DMS 273 treated with DMSO at 0.1 percent for 48 hours (cell line): ENCODE measurements at places on chromosomes 1 and 21.

DNA sequence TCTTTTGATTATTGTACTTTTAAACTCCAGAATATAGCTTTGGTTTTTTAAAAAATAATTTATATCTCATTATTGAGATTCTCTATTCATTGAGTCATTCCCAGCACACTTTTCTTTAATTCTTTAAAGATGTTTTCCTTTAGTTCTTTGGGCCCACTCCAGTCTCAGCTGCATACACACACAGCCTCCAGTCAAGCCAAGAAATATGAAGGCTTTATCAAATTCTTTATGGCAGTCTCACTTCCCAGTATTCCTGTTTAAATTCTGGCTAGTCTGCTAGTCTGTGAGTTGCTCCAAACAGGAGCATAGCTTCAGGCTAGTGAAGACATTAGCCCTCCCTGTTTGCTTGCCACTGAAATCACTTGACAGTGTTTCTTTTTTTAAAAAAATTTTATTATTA lies 61.2 kb downstream of the CRP start:
- DNase-seq: no peak

GRCh38 chr1:168419736-168420135 lies 124.1 kb downstream of the XCL2 start:
- no peak for DNase-seq

DNA sequence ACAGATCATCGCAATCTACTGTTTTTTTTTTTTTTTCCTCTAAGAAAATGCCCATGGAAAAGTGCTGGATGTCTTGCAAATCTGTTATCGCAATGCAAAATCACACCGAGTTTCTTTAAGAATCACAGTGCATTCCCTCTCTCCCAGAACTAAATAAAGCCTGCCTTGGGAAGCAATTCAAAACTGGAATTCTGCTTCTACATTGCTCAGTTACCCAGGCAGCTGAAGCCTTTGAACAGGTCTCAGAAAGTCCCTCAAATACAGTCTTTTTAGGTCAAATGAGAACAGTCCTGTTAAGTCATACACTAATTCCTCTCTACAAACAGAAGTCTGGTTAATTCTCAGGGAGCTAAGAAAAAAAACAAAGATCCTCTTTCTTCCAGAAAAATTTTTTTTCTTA lies 46.3 kb downstream of the SLC30A10 start:
- DNase-seq: no peak

DNA sequence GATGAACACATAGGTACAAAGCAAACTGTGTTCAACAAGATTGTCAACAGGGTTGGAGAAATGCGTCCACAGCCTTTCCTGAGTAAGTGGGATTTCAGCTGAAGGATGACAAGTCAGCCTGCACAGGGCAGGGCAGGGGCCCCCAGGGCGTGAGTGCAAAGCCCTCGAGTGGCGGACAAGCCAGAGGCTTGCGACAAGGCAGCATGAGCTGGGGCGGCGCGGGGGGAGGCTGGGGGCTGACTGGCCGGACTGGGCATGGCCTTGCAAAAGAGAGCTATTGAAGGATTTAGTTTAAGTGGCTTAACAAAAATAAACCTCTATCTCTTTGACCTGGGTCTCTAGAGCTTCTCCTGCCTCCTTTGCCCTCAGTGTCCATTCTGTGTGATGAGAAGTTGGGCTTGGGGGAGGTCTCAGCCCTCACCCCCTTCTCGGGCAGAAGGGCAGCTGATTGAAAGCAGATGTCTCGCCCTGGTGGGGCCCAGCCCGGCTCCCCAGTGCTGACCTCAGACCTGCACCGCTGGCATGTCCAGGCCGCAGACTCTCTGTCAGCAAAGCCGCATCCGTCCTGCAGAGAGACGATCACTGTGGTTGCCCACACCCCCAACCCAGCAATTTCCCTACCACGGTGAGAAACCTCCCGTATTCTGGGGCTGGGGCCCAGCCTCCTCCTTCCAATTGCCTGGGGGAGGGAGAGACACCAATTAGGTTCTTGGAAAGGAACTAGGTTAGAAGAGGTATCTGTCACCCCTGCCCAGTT lies 24.3 kb upstream of the EPS8L3 start:
- no peak for DNase-seq

DNA sequence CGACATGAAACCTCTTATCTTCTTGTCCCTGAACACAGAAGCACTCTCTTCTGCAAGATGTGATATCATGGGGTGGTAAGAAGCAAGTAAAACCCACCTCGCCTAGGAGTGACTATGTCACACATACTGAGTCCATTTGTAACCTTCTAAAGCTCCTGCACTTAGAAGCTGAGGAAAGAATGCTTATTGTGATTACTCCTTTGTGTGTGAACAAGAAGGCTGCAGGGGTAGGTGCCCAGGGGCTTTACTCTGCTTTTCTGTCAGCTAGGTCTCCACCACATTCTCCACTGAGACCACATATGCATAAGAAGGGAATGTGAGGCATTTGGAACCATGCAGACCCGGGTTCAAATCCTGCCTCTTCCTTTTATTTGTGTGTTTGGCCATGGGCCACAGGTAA lies 144.3 kb downstream of the DMRTA2 start:
- DNase-seq: no peak

- DNase-seq: no peak
Measured at GRCh38 chr1:222301652-222302051, 246.3 kb downstream of the HHIPL2 start.

DNA sequence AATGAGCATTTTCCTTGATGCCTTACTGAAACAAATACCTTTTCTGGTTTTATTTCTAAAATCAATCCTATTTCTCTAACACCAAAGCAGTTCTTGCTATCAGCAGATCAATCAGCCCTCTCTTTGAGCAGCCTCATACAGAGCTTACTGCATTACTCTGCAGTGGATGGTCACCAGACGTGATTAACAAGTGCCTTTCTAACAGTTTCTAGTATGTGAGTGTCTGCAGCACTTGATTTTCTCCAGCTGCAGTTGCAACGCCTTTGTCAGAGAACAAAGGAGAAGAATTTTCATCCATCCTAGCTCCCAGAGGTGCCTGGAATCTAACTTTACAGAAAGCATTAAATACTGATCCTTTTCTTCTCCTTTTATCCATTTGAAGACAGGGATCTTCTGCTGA lies 177.3 kb upstream of the SGIP1 start:
- DNase-seq: no peak

- no peak for DNase-seq
Measured at GRCh38 chr21:22795091-22795490, 1796.9 kb downstream of the NCAM2 start.
